ENCODE measurements at places on chromosomes 7 and 10. TPM values are rescaled to one million over a fixed set of nuclear protein-coding genes. Genes with fewer than 3 reads are reported as not detected.

DNA sequence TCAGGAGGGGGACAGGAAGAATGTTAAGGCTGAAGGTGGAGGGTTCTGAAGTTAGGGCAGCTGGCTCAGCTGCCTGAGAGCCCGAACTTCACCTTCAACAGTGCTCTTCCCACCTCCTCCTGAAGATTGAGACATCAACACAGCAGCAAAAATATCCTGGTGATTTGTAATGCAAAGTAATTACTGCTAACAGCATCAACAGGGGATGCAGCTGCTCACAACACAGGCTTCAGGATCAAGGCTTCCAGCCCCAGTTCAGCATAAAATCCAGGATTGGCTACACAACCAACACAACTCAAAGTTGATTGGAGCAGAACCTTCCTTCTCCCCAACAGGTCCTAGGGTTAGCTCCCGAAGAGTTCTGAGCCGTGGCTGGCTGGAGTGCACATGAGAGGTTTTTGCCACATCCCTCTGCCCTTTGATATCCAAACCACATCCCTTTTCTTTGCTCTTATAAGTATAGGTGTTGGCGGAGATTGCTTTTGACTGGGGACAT lies 242.4 kb downstream of the KIAA1217 start:
- no peaks in the 10 kb centered on the region for H3K27me3 ChIP-seq
- no peaks in the 10 kb centered on the region for H3K36me3 ChIP-seq
- no peak overlapping the region for H3K4me3 ChIP-seq
- H3K27ac ChIP-seq = no peak overlapping the region

GRCh38 chr10:123191886-123192285 lies 37.7 kb downstream of the BUB3 start:
- no peak for DNase-seq
- no peaks in the 10 kb centered on the region for H3K4me1 ChIP-seq
- no peaks in the 10 kb centered on the region for H3K27me3 ChIP-seq
- H3K27ac ChIP-seq = no peak overlapping the region

DNA sequence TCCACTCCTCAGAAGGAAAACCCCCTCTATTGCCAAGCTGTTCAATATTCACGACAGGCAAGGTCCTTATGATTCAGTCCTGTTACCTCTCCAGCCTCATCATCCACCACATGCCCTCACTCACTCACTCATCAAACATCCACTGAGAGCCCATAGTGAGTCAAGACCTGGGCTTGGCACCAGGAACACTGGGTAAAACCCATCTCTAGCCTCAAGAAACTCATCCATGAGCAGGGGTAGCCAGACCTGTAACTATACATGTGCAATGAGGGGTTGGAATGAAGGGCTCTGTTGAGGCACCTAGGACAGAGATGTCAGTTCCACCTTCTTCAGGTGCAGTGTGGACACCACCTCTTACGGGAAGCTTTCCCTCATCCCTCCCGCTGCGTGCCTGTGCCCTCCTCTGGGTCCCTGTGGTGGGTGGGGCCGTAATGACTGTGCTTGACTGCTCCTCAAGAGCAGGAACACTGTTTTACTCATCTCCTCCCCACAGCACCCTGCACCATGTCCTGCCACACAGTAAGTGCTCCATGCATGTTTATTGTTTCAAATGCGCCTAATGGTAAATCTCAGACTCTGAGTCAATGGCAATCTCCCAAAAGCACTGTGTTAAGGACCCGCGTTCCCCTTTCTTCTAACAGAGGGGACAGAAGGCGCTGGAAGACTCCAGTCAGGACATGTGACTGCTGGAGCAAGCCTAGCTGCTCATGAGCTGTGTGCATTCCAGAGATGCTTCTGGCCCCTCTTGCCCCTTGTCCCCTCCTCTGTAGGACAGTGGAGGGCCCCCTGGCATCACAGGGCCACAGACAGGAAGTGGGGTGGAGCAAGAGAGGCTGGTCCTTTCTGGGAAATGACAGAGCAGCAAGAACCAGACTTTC lies 95.4 kb downstream of the HIPK2 start:
- DNase-seq = no peak
- H3K4me3 ChIP-seq = no peak overlapping the region
- H3K4me1 ChIP-seq = peaks cover 44% of the 10 kb centered on the region
- H3K36me3 ChIP-seq = no peaks in the 10 kb centered on the region
- peak overlapping the region; percentile 40 for H3K27ac ChIP-seq

- H3K27ac ChIP-seq = no peak overlapping the region
- no peak for DNase-seq
- H3K27me3 ChIP-seq = no peaks in the 10 kb centered on the region
- H3K36me3 ChIP-seq = no peaks in the 10 kb centered on the region
These were observed 529.0 kb downstream of the TYW1 start for GRCh38 chr7:67525588-67525987.

Gene CYP2E1
- 1.7 TPM for total RNA-seq

- peaks cover 4% of the 10 kb centered on the region for H3K36me3 ChIP-seq
- peak; percentile 67 for DNase-seq
- no peak overlapping the region for H3K27ac ChIP-seq
- no peaks in the 10 kb centered on the region for H3K4me1 ChIP-seq
These were observed 33.9 kb upstream of the SLC29A3 start for GRCh38 chr10:71285180-71285545.

Gene MYOZ1
- total RNA-seq = not detected

DNA sequence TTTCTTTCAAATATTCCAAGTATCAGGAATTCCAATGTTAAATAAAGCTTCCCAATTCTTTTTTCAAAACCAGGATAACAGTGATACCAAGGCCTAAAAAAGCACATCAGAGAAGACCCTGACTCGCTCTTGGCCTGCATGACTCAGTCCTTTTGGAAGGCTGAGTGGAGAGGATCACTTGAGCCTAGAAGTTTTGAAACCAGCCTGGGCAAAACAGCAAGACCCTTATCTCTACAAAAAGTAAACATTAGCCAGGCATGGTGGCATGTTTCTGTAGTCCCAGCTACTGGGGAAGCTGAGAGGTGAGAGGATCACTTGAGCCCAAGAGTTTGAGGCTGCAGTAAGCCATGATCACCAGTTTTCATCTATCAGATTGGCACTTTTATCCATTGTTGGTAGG lies 18.7 kb downstream of the NFE2L3 start:
- peaks cover 60% of the 10 kb centered on the region for H3K4me1 ChIP-seq
- H3K4me3 ChIP-seq = no peak overlapping the region
- peaks cover 60% of the 10 kb centered on the region for H3K36me3 ChIP-seq

GRCh38 chr10:36592964-36593363 lies 532.4 kb upstream of the ANKRD30A start:
- H3K4me1 ChIP-seq = no peaks in the 10 kb centered on the region
- H3K4me3 ChIP-seq = no peak overlapping the region
- no peak overlapping the region for H3K27ac ChIP-seq
- no peak for DNase-seq
- no peaks in the 10 kb centered on the region for H3K27me3 ChIP-seq
- H3K36me3 ChIP-seq = no peaks in the 10 kb centered on the region

- H3K36me3 ChIP-seq = peaks cover 87% of the 10 kb centered on the region
- no peak for DNase-seq
- peak overlapping the region; percentile 92 for H3K4me3 ChIP-seq
- peaks cover 24% of the 10 kb centered on the region for H3K4me1 ChIP-seq
- H3K27ac ChIP-seq = peak overlapping the region; percentile 98
These were observed 2.4 kb downstream of the NAMPT start for GRCh38 chr7:106282390-106282789.

- no peaks in the 10 kb centered on the region for H3K36me3 ChIP-seq
- no peaks in the 10 kb centered on the region for H3K27me3 ChIP-seq
- no peak overlapping the region for H3K4me3 ChIP-seq
- no peaks in the 10 kb centered on the region for H3K4me1 ChIP-seq
- no peak for DNase-seq
These were observed 294.9 kb downstream of the GLRX3 start for GRCh38 chr10:130430852-130431704.

DNA sequence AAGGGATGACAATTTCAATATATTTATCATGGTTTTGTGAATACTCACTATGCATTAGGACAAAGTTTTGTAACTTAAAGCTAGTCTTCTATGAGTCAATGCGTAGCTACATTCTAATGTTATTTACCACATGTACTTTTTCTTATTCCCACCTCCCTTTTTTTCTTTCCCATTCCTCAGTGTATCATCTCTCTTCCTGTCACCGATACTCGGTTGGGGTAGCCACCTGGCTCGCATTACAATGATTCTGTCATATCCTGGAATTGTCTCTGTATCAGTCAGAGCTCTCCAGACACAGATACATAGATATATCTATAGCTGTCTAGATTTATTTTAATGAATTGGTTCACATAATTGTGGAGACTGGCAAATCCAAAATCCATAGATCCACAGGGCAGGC lies 9.8 kb upstream of the RALA start:
- no peaks in the 10 kb centered on the region for H3K36me3 ChIP-seq
- no peaks in the 10 kb centered on the region for H3K27me3 ChIP-seq
- H3K4me1 ChIP-seq = peaks cover 35% of the 10 kb centered on the region
- DNase-seq = no peak
- no peak overlapping the region for H3K27ac ChIP-seq

GRCh38 chr10:63068246-63068645 lies 64.9 kb upstream of the NRBF2 start:
- H3K4me3 ChIP-seq = no peak overlapping the region
- no peak for DNase-seq
- H3K27me3 ChIP-seq = peaks cover 64% of the 10 kb centered on the region
- H3K27ac ChIP-seq = no peak overlapping the region
- no peaks in the 10 kb centered on the region for H3K4me1 ChIP-seq
- no peaks in the 10 kb centered on the region for H3K36me3 ChIP-seq

GRCh38 chr7:22252936-22253536 lies 103.9 kb downstream of the RAPGEF5 start:
- H3K4me3 ChIP-seq = no peak overlapping the region
- no peak for DNase-seq
- H3K4me1 ChIP-seq = peaks cover 9% of the 10 kb centered on the region
- no peak overlapping the region for H3K27ac ChIP-seq
- peaks cover 18% of the 10 kb centered on the region for H3K36me3 ChIP-seq

- no peak for DNase-seq
- no peaks in the 10 kb centered on the region for H3K27me3 ChIP-seq
- no peaks in the 10 kb centered on the region for H3K36me3 ChIP-seq
- H3K27ac ChIP-seq = no peak overlapping the region
- no peaks in the 10 kb centered on the region for H3K4me1 ChIP-seq
These were observed 322.7 kb downstream of the GFRA1 start for GRCh38 chr10:115950320-115950719.

Gene CPA4
- not detected for total RNA-seq

DNA sequence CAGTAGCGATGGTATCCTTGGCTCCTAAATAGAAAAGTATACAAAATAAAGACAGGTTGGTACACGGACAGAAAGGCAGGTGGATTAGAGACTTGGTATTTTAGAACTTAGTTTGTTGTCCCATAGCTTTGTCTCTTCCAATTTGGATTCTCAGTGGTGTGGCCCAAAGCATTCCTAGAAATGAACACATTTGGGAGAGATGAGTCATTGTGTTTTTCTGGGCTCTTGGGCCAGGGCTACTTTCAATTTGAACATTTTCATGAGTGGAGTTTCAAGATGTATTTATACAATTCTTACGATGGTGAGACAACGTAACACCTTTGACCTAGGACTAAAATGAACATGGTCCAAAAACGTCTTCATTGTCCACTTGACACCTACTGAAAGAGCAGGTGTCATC lies 225.1 kb upstream of the YAE1 start:
- H3K4me1 ChIP-seq = peaks cover 6% of the 10 kb centered on the region
- peaks cover 20% of the 10 kb centered on the region for H3K27me3 ChIP-seq
- DNase-seq = no peak
- no peak overlapping the region for H3K27ac ChIP-seq
- H3K4me3 ChIP-seq = no peak overlapping the region

DNA sequence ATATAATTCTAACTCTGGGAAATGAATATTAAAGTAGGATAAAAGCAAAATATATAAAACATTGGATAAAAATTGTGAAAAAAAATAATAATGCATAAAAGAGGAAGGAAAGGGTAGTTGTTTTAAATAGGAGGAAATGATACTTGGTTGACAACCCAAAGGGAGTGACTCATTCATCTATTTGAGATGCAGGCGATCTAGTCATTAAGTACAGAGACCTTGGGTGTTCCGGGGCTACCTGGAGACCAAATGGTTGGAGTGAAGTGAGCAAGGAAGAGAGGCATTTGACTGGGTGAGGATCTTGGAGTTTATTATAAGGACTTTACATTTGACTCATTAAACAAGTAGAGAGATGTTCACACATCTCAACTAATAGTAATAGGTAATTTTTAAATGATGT lies 111.0 kb downstream of the LRRTM3 start:
- no peaks in the 10 kb centered on the region for H3K36me3 ChIP-seq
- no peaks in the 10 kb centered on the region for H3K27me3 ChIP-seq
- no peak for DNase-seq
- no peak overlapping the region for H3K4me3 ChIP-seq

- peaks cover 8% of the 10 kb centered on the region for H3K4me1 ChIP-seq
- no peak overlapping the region for H3K27ac ChIP-seq
- H3K27me3 ChIP-seq = no peaks in the 10 kb centered on the region
These were observed 100.5 kb downstream of the CALD1 start for GRCh38 chr7:134879815-134880475.

Gene SAP25
- 3.1 TPM for total RNA-seq

DNA sequence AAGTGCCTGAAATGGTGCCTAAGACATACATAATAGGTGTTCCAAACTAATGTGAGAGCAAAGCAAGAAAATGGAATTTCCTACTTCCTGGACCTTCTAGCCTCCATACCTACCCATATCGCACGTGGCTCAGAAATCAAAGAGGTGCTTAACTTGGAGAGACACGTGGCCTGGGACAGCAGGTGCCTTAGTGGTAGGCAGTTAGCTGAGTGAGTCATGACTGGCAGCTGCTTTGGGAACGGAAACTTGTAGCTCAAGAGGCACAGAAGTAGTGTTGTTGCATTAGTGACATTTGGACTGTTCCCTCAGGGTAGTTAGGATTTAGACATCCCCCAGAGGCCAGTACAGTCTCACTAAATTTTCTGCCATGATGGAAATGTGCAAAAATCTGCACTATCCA lies 12.0 kb upstream of the BMPER start:
- H3K4me3 ChIP-seq = no peak overlapping the region
- peaks cover 18% of the 10 kb centered on the region for H3K4me1 ChIP-seq
- peaks cover 69% of the 10 kb centered on the region for H3K27me3 ChIP-seq
- no peak overlapping the region for H3K27ac ChIP-seq
- H3K36me3 ChIP-seq = no peaks in the 10 kb centered on the region

- no peaks in the 10 kb centered on the region for H3K36me3 ChIP-seq
- H3K27ac ChIP-seq = no peak overlapping the region
- H3K4me3 ChIP-seq = no peak overlapping the region
- DNase-seq = no peak
- H3K27me3 ChIP-seq = no peaks in the 10 kb centered on the region
These were observed 27.3 kb downstream of the SNX10 start for GRCh38 chr7:26318921-26319320.

DNA sequence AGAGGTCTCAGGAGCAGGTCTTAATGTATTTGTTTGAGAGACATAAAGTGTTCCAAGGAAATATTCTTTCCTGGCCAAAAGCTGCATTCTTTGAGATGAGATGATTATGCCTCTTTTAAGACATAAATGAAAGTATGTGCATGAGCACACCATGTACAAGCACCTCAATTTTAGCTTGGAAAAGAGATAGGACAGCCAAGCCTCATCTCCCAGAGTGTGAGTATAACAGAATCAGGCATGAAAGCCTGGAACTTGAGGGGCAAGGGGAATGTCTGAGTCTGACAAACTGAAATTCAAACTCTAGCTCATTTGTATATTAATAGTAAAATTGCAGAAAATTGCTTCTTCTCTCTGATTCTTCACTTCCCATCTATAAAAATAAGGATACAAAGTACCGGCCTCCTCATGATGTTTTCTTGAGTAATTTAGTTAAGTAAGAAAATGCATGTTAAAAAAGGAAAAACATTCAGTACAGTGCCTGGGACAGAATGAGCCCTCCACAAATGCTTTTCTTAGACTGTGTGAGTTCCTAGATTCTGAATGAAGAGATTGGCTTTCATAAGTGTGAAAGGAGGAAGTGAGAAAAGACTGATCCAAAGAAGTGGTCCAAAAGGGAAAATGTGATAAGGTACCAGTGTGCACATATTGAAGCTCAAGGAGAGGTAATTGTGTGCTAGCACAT lies 1260.9 kb upstream of the SORCS1 start:
- no peaks in the 10 kb centered on the region for H3K4me1 ChIP-seq
- H3K27ac ChIP-seq = no peak overlapping the region
- no peak for DNase-seq
- H3K4me3 ChIP-seq = no peak overlapping the region

Gene PRPS1L1
- total RNA-seq = not detected
